ENCODE measurements at places on chromosomes 2 and 18. TPM values are rescaled to one million over a fixed set of nuclear protein-coding genes. Genes with fewer than 3 reads are reported as not detected.

The ARL5A gene
- polyA plus RNA-seq: 35.2 TPM

DNA sequence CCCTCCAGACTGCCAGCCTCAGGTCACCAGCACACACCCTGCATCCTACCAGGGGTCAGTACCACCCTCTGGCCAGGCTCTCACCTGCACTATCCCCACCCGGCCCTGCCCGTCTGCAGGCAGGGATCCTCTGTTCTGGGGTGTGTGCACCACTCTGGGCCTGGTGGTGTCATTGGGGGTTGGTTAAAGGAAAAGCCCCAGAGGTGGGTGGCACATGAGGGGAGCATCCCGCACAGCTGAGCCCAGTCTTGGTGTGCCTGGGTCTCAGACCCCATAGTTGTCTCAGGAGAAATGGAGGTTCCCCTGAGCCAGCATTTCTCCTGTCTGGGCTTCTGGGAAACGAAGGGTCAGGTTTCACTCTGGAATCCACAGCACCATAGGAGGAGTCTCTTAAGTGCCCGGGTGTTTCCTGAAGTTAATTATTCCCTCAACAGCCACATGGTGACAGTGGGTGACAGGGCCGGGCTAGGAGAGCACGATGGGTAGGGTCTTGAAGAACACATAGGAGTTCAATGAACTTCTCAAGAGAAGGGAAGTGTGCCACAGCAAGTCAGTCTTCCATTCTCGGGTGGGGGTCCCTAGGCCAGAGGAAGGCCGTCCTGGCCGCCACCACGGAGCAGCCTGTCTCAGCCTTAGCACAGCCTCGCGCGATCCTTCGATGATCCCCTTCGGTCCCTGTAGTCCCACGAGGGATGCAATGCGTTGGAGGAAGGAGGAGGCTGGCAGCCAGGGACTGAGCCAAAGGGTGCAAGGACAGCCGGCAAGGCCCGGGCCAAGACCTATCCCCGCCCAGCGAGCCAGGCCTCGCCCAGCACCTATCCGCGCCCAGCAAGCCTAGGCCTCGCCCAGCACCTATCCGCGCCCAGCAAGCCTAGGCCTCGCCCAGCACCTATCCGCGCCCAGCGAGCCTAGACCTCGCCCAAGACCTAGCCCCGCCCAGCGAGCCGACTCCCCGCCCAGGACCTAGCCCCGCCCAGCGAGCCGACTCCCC is 1.1 kb upstream of the FARP2 start:
- DNase-seq: no peak

DNA sequence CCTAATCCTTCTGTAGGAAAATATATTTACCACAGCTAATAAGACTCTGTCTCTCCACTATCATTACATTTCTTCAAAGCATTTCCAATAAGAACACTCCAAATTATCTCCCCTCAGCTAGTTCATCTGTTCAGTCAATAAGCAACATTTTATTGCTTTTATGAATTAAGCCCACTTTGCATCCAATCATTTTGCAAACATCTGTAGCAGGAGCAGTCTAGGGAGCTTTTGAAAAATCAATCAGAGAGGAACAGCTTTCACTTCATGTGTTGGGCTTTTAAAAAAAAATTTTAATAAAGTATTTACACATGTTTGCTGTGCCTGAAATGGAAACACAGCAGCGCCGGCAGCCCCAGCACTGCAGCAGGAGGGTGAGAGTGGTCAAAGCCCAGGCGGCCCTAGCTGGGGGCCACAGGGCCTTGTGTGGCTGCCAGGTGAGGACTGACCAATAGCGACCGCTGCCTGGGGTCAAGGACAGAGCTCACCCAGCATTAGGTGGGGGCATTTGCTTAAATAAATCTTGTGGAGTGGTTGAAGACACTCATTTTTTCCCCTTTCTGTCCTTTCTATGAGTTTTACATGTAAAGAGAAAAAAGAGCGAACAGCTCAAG is 250.7 kb downstream of the RNF144A start:
- no peak for DNase-seq

DNA sequence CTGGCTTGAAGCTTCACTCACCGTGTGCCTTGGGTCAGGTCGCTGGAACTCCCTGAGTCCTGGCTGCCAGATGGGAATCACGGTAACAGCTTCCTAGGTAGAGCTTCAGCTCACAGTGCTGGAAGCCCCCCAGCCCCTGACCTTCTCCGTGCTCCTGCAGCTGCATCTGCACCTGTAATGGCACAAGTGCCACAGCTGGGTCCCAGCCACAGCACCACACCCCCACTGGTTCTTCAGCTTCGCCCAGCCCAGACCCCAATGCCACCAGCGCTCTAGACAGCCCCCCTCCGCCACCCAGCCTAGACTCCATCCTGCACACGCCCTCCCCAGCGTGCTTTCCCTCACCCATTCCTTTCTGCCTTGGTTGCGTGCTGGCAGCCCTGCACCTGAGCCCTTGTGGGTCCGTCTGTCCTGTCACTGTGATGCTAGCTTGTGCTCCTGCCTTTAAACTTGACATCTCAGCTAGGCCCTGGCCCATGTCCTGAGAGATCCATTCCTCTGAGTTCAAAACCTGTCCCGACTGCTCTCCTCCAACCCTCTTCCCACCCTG is 7.6 kb upstream of the ESPNL start:
- no peak for DNase-seq

The CTAGE1 gene
- not detected for polyA plus RNA-seq

- DNase-seq: no peak
Observed at GRCh38 chr18:25614168-25614567, 262.2 kb upstream of the ZNF521 start.

- no peak for DNase-seq
Observed at GRCh38 chr18:44229693-44230108, 451.0 kb upstream of the SETBP1 start.

DNA sequence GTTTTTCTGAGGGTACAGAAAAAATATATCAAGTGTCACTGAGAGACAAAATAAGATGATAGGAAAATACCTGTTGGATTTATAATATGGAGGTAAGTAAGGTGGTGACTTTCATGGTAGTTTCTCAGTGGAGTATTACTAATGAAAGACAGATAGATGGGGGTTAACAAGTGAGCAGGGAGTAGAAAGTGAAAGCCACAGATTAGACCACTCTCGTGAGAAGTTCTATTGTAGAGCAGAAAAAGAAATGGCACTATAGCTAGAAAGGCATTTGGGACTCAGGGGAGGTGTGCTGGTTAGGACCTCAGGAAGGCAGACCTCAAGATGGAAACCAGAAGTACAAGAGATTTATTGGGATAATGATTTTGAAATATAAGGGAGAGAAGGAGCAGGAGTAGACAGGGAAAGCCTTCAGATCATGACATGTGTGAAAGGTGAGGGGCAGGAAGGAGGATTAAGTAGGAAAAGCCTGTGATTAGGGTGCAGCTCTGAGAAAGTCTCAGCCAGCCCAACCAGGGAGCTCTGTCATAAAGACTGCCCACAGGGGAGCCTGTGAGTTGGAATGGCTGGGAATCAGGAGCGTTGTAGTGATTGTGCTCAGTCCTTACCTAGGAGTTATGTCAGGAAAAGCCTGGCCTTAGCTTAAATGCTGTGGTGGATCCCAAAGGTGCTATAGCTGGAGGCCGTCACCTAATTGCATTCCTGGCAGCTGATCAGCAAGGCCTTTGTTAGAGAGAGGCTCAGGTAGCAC is 198.1 kb downstream of the IKZF2 start:
- DNase-seq: no peak

GRCh38 chr2:240435948-240436682 is 652 bp downstream of the GPC1 start:
- no peak for DNase-seq

- no peak for DNase-seq
Observed at GRCh38 chr2:17069564-17069963, 403.9 kb upstream of the CYRIA start.

GRCh38 chr18:50193796-50194630 is 934 bp downstream of the MYO5B start:
- no peak for DNase-seq
